Vein endothelial cell (primary cell): ENCODE measurements at places on chromosomes 5 and 9. TPM values are rescaled to one million over a fixed set of nuclear protein-coding genes. Genes with fewer than 3 reads are reported as not detected.

Gene ACOT12
- total RNA-seq = not detected in 2 replicates

Gene PTPN3
- total RNA-seq = 0.19 and 0.33 TPM in 2 replicates

Gene OMD
- total RNA-seq = under 0.01 TPM in 1 of 2 replicates, not detected in the other

Gene LRRC26
- not detected in 2 replicates for total RNA-seq

Gene TTC23L
- total RNA-seq = under 0.01 and 0.19 TPM in 2 replicates

Gene OR1Q1
- not detected in 2 replicates for total RNA-seq

Gene CTXN3
- total RNA-seq = not detected in 2 replicates

Gene DAP
- 45.1 and 49.5 TPM in 2 replicates for total RNA-seq

Gene GLDC
- total RNA-seq = 6.9 and 10.9 TPM in 2 replicates

Gene FST
- 1.9 and 6.9 TPM in 2 replicates for total RNA-seq

Gene CDKN2A
- 10.0 and 18.0 TPM in 2 replicates for total RNA-seq

Gene UBE2D2
- total RNA-seq = 76.8 and 92.5 TPM in 2 replicates

Gene PCDHGB6
- 4.3 and 6.2 TPM in 2 replicates for total RNA-seq

Gene KDM3B
- total RNA-seq = 69.9 and 74.9 TPM in 2 replicates

Gene FBP2
- not detected in 2 replicates for total RNA-seq

Gene SAXO1
- not detected in 2 replicates for total RNA-seq

Gene ELAVL2
- 0.33 and 1.8 TPM in 2 replicates for total RNA-seq

Gene SUSD3
- 0.98 TPM in 1 of 2 replicates, not detected in the other for total RNA-seq

Gene C8G
- 0.33 and 0.76 TPM in 2 replicates for total RNA-seq

Gene SMIM32
- not detected in 2 replicates for total RNA-seq

Gene ASPN
- not detected in 2 replicates for total RNA-seq

Gene TNFAIP8
- 10.4 and 12.1 TPM in 2 replicates for total RNA-seq

Gene KCNMB1
- total RNA-seq = 0.10 TPM in 1 of 2 replicates, not detected in the other

Gene CCNJL
- total RNA-seq = 10.1 and 12.4 TPM in 2 replicates

Gene DBH
- total RNA-seq = not detected in 2 replicates

Gene GARIN3
- not detected in 2 replicates for total RNA-seq

Gene ACSL6
- not detected in 2 replicates for total RNA-seq

Gene EGR1
- 0.48 and 0.98 TPM in 2 replicates for total RNA-seq

Gene FOXD4
- total RNA-seq = under 0.01 and 0.19 TPM in 2 replicates

Gene XRCC4
- total RNA-seq = 7.5 and 10.1 TPM in 2 replicates

Gene FAM153A
- total RNA-seq = not detected in 2 replicates

Gene RLN1
- total RNA-seq = not detected in 2 replicates

Gene FOXD1
- under 0.01 and 0.10 TPM in 2 replicates for total RNA-seq
